ENCODE measurements at places on chromosomes 2 and 18. TPM values are rescaled to one million over a fixed set of nuclear protein-coding genes. Genes with fewer than 3 reads are reported as not detected.
A peak's percentile ranks its signal among the peaks of the same experiment; 100 is the strongest.

DNA sequence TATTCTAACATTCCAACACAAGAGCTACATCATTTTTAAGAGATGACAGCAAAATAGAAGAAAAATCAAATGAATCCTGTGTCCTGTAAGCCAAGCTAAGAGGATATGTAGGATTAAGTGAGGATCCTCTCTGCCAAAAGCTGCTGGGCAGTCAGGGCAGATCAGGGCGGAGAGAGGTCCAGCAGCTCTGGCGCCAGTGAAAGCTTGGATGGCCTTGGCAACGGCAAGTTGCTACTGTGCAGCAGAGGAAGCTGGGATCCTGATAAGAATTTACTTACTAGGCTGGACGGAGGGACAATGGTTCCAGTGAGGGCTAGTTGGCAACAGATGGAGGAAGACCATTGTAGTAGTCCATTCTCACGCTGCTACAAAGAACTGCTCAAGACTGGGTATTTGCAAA is 391.5 kb downstream of the XIRP2 start:
- no peak for ATAC-seq

DNA sequence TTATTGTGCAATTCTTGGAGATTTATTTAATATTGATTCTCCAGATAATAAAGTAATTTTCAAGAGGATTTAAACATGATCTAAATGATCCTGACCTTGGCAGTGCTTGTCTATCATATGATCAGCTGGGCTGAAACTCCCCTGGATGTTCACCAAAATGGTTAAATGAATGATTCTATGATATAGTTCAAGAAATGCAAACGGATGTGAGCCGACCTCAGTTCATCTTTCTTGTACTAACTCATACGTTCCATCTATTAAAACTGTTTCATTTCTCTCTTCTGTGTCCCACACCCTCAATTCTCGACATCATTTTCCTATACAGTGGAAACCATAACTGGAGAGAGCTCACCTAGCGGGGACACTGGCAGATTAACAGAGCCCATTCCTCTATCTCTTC is 281.7 kb upstream of the CCDC68 start:
- ATAC-seq, result peak; percentile 11

DNA sequence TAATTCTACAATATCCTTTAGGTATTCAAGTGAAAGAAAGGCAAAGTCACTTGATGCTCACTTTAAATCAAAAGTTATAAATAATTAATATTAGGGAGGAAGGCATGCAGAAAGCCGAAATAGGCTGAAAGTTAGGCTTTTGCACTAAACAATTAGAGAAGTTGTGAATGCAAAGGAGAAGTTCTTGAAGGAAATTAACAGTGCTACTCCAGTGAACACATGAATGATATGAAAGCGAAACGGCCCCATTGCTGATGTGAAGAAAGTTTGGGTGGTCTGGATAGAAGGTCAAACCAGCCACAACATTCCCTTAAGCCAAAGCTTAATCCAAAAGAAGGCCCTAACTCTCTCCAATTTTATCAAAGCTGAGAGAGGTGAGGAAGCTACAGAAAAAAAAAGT is 103.1 kb upstream of the CXCR4 start:
- ATAC-seq, result no peak

GRCh38 chr2:241821460-241822263 is 12.7 kb downstream of the NEU4 start:
- no peak for ATAC-seq

DNA sequence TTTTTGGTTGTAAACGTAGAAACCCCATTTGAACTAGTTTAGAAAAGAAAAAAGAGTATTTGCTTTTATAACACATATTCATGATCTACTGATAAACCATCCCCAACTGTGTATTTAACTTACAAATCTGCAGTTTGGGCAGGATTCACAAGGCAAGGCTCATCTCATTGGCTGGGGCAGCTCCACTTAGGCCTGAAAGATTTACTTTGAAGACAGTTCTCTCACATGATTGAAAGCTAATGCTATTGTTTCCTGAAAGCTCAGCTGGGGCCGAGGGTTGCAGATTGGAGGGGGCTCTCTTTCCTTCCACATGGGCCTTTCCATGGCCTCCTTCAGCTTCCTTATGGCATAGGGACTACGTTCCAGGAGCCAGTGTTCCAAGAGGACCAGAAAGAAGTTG is 47.4 kb downstream of the ARHGAP15 start:
- no peak for ATAC-seq

- ATAC-seq, result no peak
Measured at GRCh38 chr18:42654556-42654955, 460.9 kb downstream of the RIT2 start.

- no peak for ATAC-seq
Measured at GRCh38 chr2:166240387-166241313, 112.8 kb upstream of the SCN1A start.

- no peak for ATAC-seq
Measured at GRCh38 chr2:173357346-173357745, 2.7 kb downstream of the CDCA7 start.

- no peak for ATAC-seq
Measured at GRCh38 chr2:109244304-109244582, 115.2 kb downstream of the SH3RF3 start.

- ATAC-seq, result no peak
Measured at GRCh38 chr2:146721486-146721885, 1123.3 kb upstream of the ACVR2A start.

GRCh38 chr18:41972067-41972925 is 17.3 kb downstream of the PIK3C3 start:
- ATAC-seq, result no peak

GRCh38 chr2:29209551-29209950 is 94.3 kb downstream of the CLIP4 start:
- ATAC-seq, result no peak

DNA sequence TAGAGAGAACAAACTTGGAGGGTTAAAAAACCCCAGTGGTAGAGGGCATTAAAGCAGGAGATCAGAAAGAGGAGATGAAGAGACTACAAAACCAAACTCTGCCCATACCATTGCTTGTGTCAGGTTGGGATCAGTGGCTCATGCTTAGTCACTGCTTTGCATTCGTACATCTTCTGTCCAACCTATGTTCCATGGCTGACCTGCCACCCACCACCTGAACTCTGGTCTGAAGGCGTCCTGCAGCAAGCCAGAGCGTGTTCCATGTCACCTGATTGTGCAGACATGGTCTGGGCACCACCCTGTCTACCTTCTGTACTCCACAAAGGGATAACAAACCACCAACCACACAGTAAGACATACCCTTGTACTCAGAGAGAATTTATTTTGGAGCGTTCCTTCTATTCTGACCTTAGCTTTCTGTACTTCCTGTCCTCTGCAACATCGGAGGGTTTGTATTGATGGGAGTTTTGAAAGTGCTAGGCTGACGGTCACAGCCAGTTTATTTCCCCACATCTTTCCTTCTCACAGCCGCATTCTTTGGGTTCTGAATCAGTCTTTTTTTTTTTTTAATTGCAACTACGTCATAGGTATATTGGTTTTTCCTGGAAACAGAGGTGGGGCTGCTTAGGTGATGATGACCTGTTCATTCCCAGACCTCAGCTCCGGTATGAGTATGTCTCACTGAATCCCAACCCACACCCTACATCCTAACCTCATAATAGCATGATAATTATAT is 88.3 kb downstream of the SOWAHC start:
- ATAC-seq, result peak; percentile 81

- ATAC-seq, result no peak
Measured at GRCh38 chr2:67570611-67571010, 173.5 kb downstream of the ETAA1 start.

DNA sequence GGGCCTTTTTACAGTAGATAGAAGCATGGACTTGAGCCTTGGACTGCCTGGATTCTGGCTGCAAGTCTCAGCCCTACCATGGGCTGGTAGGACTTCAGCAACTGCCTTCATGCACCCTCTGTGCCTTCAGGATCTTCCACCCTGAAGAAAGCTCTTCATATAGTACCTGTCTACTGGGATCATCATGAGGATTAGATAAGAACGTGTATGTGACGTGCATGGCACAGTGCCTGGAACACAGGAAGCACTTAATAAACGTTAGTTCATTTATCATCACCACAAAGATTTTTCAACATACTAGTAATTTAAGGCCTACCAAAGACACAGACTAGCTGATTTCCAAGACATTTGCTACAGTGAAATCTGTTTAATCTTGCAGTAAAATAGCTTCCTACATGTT is 53.2 kb upstream of the ITM2C start:
- no peak for ATAC-seq

DNA sequence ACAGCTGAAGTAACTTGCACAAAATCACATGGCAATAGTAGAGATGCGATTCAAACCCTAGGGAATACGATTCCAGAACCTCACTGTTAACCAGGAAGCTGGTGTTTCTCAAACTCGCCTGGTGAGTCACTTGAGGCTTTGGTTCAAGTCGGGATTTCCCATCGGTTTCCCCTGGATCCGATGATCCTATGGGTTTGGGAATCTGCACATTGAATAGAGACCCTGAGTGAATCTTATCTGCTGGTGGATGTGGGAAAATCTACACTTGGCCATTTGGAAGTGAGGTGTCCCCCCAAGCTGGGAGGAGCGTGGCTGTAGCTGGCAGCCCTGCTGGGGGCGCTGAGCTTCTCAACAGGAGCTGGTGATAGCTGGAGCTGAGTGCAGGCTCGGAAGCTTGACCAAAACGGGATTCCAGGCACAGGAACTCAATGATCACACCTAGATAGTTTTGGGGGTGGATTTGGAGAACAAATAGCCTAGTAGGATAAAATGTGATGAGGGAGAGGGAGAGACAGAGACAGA is 135.4 kb downstream of the PRKCE start:
- no peak for ATAC-seq

DNA sequence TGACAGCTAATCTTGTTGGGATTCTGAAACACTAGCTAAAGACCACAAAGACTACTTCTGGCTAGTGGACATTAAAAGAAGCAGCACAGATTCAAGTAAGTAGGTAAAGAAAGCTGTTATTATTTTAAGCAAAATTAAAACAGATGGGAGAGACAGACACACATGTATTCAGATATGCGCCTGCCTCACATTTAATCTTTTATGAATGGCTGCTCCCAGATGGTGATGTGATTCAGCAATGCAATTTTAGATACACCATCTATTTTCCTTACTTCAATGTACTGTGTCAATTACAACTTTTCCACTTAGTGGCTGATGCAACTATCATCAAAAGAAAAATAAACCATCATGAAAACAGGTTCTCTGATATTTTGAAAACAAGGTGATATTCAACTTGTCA is 133.0 kb upstream of the PGAP1 start:
- ATAC-seq, result no peak

- ATAC-seq, result no peak
Measured at GRCh38 chr2:83650898-83651297, 808.2 kb downstream of the SUCLG1 start.

DNA sequence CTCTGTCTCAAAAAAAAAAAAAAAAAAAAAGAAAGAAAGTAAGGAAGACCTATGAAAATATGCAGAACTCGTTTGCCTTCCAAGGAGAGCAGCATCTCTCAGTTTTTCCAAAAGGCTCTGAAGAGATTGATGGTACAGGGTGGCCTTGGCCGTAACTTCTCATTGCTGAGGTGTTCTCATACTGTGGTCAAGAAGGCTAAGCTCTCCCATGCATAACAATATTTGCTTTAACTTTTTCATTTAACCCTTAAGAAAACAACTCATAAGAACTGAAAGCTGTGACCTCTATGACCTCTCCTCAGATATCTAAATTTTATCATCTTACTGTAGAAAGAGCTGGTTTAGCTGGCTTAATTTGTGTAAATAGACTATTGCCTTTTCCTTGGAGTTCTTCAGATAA is 37.1 kb upstream of the GATA6 start:
- no peak for ATAC-seq

GRCh38 chr2:238955648-238956531 is 108.0 kb downstream of the TWIST2 start:
- no peak for ATAC-seq

DNA sequence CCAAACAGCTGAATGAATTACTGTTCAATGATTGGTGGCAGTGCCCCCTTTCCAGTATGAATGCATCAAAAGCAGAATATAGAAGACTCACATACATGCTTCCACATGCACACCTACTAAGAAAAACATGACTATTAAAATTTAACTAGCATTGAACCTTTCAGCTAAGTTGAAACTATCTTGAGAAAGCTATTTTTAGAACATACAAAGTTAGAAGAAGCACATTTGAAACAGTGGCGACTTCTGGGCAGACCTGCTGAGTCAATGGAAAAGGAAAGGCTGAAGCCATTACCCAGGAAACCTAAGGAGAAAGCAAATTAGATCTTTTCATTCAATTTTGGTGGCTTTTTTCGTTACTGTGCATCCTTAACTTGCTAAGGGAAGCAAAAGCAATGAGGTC is 55.9 kb downstream of the PLA2R1 start:
- no peak for ATAC-seq

The COLEC12 gene
- total RNA-seq, result not detected

The UNC80 gene
- total RNA-seq, result not detected

The AMER3 gene
- total RNA-seq, result not detected

The CERS6 gene
- total RNA-seq, result 7.7 TPM

All from activated T-helper 17 cell treated with anti-CD3 and anti-CD28 coated beads, Interleukin-2, amount 50 U/mL, for 72 hours (primary cell).